CD4-positive, alpha-beta T cell treated with Interleukin-4 for 1 hour (primary cell): ENCODE measurements at places on chromosomes 2 and 18.

DNA sequence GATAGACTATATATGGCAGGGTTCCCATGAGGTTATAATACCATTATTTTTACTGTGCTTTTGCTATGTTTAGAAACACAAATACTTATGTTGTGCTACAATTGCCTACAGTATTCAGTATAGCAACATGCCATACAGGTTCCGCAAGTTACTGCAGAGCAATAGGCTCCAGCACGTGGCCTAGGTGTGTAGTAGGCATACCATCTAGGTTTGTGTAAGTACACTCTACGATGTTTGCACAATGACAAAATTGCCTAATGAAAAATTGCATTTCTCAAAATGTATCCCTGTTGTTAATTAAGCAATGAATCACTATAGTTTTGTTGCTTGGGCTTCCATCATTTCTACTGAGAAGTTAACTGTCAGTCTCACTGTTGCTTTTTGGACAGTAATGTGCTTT lies 9.8 kb downstream of the CD302 start:
- no peak for DNase-seq

DNA sequence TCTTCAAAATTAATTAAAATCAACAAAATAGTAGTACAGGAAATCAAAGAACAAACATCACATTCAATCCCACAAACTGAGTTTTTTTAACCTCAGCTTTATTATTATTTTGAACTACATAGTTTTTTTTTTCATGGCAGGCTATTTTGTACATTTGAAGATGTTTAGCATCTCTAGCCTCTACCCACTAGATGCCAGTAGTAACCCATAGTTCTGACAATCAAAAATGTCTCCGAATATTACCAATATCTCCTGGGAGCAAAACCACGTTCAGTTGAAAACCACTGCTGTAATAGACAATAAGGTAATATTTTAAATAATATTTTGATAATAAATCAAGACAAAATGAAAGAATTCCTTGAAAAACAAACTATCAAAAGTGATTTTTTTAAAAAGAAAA lies 702.6 kb upstream of the LRRTM1 start:
- no peak for DNase-seq

DNA sequence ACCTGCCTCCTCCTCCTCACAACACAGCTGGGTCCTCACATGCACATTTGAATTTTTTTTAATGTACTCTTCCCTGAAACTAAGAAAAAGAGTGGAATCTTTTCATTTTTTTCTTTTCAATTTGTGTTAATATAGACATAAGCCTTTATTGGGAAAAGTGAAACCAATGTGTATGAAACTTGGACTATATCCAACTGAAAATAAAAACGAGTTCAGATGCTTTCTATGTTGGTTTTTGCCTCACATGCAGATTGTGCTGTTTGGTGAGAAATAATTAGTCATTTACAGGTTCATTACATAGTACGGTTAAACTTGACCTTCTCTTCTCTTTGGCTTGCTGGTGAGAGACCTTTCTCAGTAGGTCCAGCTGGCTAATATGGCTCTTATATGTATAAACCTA lies 515.2 kb upstream of the FANCL start:
- no peak for DNase-seq

GRCh38 chr2:143121957-143122356 lies 7.3 kb upstream of the ARHGAP15 start:
- no peak for DNase-seq

GRCh38 chr2:19829672-19830071 lies 72.1 kb downstream of the TTC32 start:
- no peak for DNase-seq

GRCh38 chr2:62474176-62474575 lies 31.8 kb downstream of the TMEM17 start:
- no peak for DNase-seq

DNA sequence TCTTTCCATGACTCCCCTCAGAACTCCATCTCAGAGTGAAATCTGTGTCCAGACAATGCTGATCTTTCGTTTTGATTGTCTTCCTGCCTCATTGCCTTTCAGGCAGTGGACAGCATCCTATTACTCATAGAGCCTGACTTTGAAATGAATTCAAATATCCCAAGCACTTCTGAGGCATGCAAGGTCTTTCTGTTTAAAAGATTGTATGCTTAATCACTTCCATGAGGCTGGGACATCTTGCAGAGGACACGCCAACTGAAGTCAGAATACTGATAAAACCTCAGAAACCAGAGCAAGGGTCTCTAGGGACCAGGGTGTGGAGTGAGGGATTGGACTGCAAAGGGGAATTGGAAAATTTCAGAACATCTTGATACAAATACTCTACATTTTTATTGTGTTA lies 836.5 kb upstream of the ID2 start:
- DNase-seq: no peak

DNA sequence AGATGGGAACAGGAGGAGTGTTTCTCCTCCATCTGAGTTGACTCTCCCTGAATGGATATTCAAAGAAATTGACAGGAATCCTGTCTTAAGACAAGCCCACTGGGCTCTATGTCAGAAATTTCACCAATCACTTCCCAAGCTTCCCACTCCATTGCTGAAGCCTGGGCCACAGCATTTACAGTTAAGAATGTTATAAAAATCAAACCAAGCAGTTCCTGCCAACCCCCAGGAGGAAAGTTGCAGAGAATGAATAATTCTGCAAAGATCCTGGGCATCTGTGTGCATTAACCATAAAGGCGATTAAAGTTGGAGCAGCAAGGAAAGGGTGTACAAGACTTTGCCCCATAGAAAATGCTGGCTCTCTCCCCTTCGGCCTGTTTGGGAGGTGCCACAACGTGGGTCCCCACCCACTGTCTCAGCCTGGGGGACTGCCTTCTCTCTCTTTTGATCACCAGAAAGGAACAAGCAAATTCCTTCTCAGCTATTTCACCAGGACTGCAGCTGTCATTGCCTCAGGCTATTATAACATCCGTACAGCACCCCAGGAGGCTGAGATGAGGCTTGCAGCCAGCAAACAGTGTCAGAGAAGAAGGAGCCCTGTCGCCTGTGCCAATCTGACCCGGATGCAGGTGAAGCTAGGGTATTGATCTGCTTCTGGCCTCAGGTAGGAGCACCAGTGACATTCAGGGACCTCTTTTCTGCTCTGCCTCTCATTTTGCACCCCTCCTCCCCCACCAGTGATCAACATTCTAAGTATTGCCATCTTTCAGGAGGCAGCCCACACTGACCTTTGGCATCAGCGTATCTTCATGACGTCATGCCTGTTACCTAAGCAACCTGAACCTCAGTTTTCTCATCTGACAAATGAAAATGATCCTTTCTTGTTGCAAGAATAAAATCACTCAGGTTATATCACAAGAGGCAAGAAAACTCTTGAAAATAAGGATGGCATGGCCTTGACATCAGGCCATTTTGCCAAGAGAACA lies 219.0 kb downstream of the SH3BP4 start:
- DNase-seq: no peak

DNA sequence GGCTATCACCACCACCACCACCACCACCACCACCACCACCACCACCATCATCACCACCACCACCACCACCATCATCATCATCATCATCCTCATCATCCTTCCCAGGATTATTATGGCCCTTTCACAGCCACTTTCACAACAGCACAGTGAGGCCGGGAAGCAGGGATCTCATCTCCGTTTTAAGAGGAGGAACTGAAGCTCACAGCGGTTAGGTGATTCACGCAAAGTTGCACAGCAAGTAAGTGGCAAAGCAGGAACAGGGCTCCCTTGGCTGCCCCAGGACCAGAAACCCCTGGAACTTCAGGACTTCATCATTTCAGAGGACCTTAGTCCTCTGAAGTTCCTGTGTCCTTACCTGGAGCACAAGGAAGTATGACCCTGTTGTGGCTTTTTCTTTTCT lies 26.8 kb downstream of the MRPL35 start:
- DNase-seq: peak; percentile 34

- no peak for DNase-seq
These were observed 9.6 kb downstream of the IRS1 start for GRCh38 chr2:226790011-226790410.

- no peak for DNase-seq
These were observed 311.6 kb upstream of the CDH7 start for GRCh38 chr18:65439188-65439587.

GRCh38 chr2:236743039-236743920 lies 173.7 kb downstream of the ACKR3 start:
- no peak for DNase-seq

DNA sequence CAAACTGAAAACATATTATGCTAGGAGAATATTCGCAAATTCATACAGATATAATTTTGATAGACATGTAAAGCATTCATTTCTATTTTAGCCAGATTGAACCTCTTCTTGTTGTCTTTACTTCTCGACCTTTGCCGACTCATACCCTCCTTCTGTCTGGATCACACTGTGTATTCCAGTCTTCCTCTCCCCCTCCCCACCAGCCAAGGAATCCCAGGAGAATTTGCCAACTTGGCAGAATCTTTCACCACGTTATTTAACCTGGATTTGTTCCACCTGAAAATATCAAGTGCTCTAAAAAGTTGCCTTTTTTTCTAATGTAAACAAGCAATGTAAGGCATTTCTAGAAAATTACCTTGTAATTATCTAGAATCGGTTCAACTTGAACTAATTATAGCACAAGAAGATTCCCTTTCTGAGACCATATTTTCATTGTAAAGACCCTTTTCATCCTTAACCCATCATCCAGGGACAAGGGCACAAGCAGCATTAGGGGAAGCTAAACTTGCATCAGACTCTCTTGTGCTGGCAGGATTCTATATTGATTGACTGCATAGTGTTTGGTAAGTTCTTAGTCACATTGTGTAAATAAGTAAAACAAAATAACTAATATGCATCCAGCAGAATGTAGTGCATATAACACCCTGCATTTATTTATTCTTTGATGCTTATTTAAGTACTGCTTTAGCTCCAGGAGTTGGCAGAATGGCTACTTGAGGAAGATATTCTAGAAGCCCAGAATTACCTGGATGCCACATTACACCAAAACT lies 1328.7 kb upstream of the NXPH2 start:
- no peak for DNase-seq

DNA sequence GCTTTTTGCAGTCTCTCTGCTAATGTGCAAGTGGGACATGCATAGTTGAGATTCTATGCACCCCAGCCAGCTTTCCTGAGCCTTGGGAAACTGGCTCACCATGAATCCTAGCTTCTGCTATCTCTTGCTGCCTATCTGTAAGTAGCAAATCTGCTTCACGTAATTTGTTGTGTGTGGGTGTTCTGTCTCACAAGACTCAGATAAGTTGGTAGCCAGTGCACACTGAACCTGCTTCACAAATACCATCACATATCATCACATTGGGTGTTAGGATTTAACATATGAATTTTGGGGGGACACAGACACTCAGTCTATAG lies 13.9 kb upstream of the VRK2 start:
- DNase-seq: no peak

GRCh38 chr2:75031906-75032803 lies 73.7 kb downstream of the POLE4 start:
- no peak for DNase-seq

DNA sequence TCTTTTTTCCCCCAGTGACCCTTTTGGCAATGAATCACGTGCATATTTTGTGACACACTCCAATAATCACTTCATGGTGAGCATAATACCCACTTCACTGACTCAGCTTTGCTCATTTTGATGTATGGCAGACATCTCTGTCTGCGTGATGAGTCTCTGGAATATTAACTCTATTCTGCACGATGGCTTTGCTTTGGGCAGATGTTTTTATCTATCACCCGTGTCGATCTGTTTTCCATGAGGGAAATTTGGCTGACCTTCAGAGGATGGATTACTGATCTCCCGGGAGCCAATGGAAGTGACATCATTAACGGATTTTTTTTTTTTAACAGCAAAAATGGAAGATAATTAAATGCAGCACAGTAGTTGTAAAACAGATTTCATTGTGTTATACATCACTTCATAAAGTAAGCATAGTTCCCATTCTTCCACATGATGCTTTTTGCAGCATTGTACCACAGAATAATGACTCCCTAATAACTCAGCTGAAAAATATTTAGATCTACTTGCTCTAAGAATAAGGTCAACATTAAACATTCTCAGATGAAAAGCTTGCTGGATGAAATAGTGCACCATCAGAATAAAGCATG lies 29.8 kb downstream of the CDC42EP3 start:
- DNase-seq: no peak

- no peak for DNase-seq
These were observed 85.3 kb downstream of the NRP2 start for GRCh38 chr2:205767617-205768016.

DNA sequence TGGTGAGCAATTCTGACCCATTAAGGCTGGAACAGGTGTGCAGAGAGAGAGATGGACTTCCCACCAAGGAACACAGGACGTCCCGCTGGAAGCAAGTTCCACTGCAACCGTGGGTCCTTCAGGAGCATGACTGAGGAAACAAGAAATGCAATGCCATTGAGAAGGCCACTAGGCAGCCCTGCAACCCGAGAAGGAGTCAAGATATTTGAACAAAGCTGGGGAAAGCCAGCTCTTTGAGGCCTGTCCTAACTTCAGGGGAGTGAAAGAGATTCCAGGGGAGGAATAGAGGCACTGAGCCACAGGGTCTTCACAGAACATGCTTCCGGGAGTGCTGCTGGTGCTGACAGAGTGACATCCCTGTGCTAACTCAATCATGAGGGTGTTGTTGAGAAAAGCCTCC lies 153.8 kb upstream of the ZNF236 start:
- no peak for DNase-seq

DNA sequence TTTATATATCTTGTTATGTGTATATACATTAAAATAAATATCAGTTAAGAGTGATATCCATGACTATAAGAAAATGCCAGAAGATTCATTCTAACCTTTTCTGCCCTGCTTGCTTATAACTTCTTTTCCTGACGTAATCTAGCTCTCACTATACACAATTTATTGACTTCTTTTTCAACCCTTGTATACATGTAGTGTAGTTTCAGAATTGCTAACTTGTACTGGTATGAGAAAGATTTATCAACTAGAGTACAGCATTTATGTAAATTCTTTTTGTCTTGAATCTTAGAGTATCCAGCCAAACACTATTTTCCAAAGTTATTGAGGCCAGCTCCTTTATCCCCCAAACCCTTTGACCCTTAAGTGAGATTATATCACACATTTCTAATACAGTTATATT lies 798.0 kb upstream of the RAB6C start:
- no peak for DNase-seq

- DNase-seq: no peak
These were observed 123.5 kb downstream of the GLI2 start for GRCh38 chr2:120859128-120859527.

GRCh38 chr2:95384854-95385569 lies 17.5 kb upstream of the FAHD2A start:
- no peak for DNase-seq

DNA sequence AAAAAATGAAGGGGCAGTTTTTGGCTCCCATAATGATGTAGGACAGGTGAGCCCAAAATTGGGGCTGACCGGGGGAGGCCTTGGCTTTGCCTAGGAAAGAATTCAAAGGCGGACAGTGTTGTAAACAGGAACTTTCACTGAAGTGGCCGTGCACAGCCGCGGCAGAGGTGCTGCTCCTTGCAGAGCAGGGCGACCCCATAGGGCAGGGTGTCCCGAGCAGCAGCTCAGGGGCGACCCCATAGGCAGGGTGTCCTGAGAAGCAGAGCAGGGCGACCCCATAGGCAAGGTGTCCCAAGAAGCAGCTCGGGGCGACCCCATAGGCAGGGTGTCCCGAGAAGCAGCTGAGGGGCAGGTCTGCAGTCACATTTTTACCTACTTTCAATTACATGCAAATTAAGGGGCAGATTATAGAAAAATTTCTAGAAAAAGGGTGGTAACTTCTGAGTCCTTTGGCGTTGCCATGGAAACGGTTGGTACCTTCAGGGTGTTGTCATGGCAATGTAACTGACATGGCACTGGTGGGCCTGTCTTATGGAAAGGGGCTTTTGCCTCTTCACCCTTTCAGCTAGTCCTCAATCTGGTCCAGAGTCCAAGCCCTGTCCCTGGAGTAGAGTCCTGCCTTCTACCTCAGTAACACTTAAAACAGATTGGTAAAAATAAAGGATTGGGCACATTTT lies 134.5 kb downstream of the FBXO15 start:
- no peak for DNase-seq
